ENCODE measurements at places on chromosomes 3 and 15. TPM values are rescaled to one million over a fixed set of nuclear protein-coding genes. Genes with fewer than 3 reads are reported as not detected.

DNA sequence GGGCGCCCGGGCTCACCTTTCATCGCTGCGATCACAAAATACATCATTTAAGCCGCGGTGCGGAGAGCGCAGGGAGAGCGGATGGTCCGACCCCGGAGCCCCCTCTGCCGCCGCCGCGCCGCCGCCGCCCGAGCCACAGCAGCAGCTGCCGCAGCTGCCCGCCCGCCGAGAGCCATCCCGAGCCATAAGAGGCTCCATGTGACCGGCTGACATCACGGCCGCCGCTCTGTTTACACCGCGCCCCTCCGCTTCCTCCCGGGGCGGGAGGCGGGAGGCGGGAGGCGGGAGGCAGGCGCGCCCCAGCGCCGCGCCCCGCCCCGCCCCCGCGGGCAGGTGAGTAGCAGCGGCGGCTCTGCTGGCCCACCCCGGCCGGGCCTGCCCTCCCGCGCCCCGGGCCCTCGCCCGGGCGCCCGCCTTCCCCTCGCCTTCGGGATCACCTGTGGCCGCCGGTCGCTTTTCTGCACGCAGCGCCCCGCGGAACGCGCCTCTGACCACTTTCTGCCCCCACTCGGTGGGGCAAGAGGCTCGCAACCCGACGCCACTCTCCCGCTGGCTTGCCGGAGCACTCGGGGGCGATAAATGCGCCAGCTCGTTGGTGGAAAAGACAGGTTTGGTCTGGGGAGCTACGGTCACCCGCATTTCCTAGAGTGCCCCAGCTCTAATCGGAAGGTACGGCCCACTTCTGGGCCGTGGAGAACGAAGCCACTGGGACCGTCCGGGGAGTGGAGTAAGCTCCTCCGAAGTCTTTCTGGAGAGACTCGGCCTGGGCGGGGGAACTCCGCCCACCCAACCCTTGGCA, 113.6 kb upstream of the ICE2 start:
- peak; percentile 94 for ATAC-seq

GRCh38 chr3:9028134-9028533, 64.9 kb upstream of the RAD18 start:
- peak; percentile 86 for ATAC-seq

DNA sequence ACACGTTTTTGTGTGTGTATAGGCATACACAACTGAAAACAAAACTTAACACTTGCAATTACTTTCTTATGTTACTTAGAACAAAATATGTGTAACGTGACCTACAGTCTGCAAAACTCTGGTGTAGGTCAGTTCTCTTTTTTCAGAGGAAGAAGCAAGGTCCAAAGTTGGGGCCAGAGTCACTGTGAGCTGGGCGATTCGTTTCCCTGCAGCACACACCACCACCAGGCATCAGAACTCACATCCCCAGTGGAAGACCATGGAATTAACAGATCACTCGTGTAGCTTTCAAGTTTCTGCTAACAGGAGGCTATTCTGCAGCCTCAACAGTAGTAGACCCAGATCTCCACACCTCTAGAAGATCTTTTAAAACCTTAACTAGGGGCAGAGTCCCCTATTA, 25.8 kb downstream of the ANP32A start:
- ATAC-seq, result no peak

DNA sequence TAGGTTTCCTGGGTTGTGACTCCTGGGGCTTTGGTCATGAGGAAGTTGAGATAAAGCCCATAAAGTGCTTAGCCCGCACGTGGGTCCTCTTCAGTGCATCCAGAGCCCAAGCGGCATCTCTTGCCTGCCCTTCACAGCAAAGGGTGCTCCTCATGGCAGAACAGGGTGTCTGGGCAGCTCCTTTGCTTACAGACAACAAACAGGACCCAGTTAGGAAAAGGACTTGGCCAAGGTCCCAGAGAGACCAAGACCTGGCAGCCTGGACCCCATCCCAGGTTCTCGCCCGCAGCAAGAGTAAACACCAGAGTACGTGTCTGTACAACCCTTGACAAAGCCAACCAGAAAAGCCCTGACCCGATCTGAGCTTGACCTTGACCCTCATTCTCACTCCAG, 27.0 kb downstream of the ALS2CL start:
- no peak for ATAC-seq

DNA sequence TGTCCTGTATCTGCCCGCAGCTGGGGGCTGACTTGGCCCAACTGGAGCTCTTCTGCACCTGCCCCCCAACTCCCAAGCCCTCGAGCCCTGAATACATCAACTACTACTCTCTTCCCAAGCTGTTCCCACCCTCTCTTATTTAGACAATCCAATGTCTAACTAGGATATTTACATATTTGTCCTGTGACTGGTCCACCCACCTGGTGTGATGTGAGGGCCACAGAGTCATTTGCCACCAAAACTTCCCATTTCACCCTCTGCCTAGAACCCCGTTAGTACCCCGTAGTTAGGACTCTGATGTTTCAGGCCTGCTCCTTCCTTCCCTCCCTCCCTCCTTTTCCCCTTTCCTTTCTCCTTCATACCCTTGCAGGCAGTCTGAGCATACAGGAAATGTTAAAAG, 6.4 kb downstream of the CPLX3 start:
- ATAC-seq, result no peak

DNA sequence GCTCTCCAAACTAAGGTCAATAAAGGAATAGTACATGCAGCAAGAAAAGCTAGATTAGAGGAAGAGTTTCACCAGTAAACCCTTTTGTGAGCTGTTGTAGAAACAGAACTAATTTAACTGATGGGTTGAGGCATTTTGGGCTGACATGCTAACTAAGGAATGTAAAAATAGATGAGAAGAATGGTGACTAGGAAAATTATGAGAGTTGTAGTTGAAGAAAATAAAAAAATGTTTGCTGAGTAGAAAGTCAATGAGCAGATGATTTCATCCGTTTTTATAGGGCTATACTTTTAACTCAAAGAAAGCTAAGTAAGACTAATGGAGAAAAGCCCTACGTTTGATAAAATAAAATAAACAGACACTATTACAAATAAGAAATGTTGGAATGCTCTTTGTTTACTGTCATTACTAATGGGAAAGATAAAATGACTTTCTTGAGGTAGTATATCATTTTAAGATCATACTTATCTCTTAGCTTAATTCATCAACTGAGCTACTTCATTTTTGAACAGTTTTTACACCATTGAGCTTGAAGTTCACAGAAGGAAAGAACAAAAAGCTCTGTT, 209.4 kb upstream of the DPH6 start:
- ATAC-seq, result no peak

- peak; percentile 49 for ATAC-seq
Observed at GRCh38 chr3:158790901-158791589, 10.8 kb upstream of the MFSD1 start.

DNA sequence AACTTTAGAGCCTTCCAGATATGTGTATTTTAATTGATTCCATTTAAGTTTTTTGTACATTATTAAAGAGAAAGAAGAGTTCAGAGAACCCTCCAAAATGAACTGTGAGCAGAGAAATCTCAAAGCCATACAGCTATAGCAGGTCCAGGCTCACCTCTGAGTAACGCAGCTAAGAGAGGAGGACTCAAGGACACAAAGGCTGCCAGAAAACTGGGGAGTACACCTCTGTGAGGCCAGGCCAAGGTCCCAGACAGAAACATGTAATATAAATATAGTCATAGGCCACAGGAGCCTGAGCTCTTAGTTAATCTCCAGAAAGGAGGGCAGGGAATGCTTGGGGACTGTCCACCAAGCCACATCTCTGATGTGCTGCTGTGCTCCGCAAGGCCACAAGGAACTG, 66.5 kb downstream of the TMEM39A start:
- ATAC-seq, result no peak

DNA sequence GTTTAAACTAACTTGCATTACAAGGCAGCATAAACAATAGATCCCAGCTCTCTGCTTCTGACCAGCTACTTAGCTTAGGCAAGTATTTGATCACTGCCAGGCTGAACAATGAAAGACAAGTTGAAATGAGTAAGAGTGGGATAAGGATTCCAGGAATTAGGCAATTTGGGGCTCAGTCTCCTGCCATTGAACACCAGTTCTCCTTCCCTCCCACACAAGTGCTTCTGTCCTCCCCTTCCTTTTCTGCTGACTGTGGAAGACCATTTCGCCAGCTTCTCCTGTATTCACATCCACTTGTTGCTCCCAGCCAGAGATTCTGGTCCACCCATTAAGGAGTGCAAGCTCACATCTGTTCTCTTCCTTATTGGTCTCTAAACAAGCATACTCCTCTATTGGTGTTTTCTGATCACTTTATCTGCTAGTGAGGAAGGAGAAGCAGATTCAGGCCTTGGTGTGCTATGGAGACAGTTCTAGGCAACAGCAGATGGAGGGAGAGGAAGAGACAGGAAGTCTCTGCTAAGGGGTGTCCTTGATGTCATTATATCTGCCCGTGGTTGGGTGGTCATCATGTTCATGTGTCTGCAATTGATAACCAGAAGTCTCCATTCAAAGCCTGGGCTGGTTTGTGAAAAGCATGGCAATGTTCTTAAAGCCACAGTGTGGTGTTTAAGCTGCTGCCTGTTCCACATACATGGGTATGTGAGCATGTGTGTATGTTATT, 121.5 kb downstream of the PLCL2 start:
- no peak for ATAC-seq

DNA sequence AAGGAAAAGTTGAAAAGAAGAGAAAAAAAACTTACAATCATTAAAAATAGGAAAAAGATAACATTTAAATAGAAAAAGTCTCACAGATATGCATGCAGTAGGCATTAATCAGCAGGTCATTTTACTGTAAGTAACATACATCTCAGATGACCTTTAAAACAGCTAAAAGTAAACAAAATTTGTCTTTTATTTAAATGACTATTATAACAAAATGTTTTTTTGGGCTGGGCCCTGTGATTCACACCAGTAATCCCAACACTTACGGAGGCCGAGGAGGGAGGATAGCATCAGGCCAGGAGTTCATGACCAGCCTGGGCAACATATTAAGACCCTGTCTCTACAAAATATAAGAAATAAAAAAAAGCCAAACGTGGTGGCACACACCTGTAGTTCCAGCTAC, 14.7 kb downstream of the IQGAP1 start:
- ATAC-seq, result no peak

DNA sequence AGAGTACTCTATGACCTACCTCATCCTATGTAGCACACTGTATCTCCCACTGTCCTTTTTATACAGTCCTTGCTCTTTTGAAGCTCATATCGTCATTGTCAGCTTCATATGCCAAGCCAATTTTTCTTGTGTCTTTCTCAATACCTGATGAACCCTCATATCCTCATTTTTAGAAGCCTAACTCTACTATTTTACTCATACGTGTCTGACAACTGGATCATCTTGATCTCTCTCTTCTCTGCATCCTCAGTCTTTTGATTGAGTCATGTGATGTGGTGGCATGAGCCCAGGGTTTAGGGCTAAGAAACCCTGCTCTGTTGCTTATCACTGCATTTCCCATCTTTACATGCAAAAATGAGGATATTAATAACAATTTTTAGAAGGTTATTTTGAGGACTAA, 352.0 kb downstream of the LPP start:
- no peak for ATAC-seq

GRCh38 chr15:92954578-92954977, 54.5 kb downstream of the CHD2 start:
- ATAC-seq, result no peak

GRCh38 chr3:128054367-128054766, 2.1 kb downstream of the SEC61A1 start:
- ATAC-seq, result no peak

DNA sequence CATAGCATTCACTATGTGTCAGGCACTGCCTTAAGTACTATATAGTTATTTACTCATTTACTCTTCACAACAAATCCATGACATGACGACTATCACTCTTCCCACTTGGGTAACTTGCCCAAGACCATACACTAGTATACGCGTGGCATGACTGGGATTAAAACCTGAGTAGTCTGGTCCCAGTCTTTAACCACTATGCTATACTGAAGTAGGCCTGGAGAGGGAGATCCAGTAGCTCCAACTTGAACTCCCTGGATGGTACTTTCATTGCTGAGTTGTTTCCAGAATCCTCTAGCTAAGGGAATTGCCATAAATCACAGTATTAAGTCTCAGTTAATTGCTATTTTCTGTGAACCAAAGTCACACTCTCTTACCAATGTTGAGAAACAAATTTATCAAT, 116.2 kb upstream of the LSAMP start:
- ATAC-seq, result no peak

DNA sequence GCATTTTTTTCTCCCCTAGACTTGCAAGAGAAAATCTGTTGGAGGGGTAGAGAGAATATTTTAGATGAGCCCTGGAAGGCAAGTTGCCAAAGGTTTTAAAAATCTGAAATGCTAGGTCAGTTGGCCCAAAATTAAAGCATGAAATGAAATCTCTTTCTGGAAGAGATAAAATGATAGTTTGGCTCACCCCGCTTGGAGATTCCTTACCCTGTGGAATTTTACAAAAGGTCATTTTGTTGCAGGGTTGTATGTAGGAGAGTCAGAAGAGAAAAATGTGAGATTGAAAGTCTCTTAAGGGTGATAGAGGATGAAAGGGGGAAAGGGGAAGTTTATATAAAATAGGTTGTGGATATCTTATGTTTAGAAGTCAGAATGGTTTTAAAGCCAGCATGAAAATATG, 277.8 kb downstream of the CD47 start:
- no peak for ATAC-seq

GRCh38 chr15:84737005-84737404, 11.4 kb upstream of the ZNF592 start:
- no peak for ATAC-seq

DNA sequence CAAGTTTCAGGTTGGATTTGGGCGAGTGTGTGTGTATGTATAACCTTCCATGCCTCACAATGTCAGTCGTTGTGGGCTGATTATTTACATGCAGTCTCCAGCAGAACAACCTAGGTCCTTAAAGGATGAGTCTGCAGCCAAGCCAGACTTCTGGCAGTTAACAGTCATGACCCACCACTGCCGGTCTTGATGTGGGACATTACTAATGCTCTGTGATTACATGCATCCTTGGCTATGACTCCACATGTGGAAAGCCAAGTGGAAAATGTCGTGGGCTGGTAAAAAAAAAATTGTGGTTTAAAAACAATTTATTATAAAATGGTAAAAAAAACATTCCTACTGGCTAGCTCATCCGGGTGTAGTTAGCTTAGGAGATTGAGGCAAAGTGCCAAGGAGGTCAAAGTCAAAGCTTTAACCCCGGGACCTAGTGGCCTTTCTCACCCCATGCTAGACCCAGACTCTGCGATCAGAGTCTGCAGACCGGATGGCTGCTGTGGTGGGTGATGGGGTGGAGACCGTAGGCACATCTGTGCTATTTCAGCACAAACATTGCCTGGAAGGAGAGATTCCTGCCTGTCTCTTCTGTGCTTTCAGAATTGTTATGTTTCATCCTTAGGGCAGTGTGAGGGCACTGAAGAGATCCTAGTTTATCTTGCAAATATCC, 6.8 kb downstream of the RARRES1 start:
- peak; percentile 82 for ATAC-seq

- ATAC-seq, result peak; percentile 39
Observed at GRCh38 chr3:135929670-135930069, 35.9 kb upstream of the PPP2R3A start.

GRCh38 chr3:78148986-78149717, 1109.3 kb downstream of the ROBO2 start:
- ATAC-seq, result no peak

Gene PLSCR5
- total RNA-seq, result not detected

Gene LMAN1L
- 0.27 TPM for total RNA-seq

Gene EPHA3
- 17.9 TPM for total RNA-seq

Gene FOXB1
- not detected for total RNA-seq

Gene BTD
- total RNA-seq, result 20.5 TPM

Gene TMEM202
- not detected for total RNA-seq

Gene ELP6
- 22.4 TPM for total RNA-seq

Gene FEZF2
- not detected for total RNA-seq

Gene ARHGAP31
- total RNA-seq, result 19.8 TPM

Gene TRPM1
- not detected for total RNA-seq

Gene CMTM6
- 38.8 TPM for total RNA-seq

Gene DBR1
- total RNA-seq, result 14.8 TPM

Gene SERPINI2
- total RNA-seq, result 0.94 TPM

Gene GNB4
- total RNA-seq, result 84.7 TPM

Gene KBTBD12
- total RNA-seq, result 7.4 TPM

Gene SPINT1
- 2.0 TPM for total RNA-seq

Gene CD47
- 91.5 TPM for total RNA-seq

Measured in gastroesophageal sphincter (tissue), 4 donors.